ENCODE measurements at places on chromosomes 7 and 10.

DNA sequence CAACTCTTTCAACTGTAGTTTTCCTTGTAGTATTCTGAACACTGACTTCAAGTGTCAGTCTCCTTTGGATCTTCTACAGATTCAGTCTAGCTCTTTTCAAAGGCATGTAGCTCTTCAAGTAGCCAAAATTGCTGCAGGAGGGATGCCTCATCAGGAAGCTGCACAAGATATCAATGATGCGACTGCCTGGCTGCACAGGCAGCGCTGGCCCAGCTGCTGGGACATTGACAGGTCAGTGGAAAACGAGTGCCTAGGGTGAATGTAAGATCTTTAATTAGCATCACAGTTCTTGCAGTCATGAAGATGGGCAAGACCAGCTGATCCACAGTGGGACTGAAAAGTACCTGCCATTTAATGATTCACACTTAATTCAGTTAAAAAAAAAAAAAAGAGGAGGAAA lies 167.6 kb downstream of the ANK3 start:
- no peak overlapping the region for H3K27ac ChIP-seq
- no peaks in the 10 kb centered on the region for H3K36me3 ChIP-seq
- H3K27me3 ChIP-seq = no peaks in the 10 kb centered on the region
- no peak overlapping the region for H3K4me3 ChIP-seq

- H3K27me3 ChIP-seq = no peaks in the 10 kb centered on the region
- no peaks in the 10 kb centered on the region for H3K4me1 ChIP-seq
- no peaks in the 10 kb centered on the region for H3K36me3 ChIP-seq
- H3K27ac ChIP-seq = no peak overlapping the region
These were observed 245.0 kb upstream of the SORCS1 start for GRCh38 chr10:107409522-107409921.

GRCh38 chr7:1251796-1252539 lies 19.3 kb downstream of the UNCX start:
- H3K4me3 ChIP-seq = no peak overlapping the region
- DNase-seq = no peak
- H3K27me3 ChIP-seq = peaks cover 39% of the 10 kb centered on the region

- no peaks in the 10 kb centered on the region for H3K36me3 ChIP-seq
- no peaks in the 10 kb centered on the region for H3K27me3 ChIP-seq
- H3K4me1 ChIP-seq = no peaks in the 10 kb centered on the region
These were observed 178.2 kb upstream of the NRG3 start for GRCh38 chr10:81696609-81697388.

DNA sequence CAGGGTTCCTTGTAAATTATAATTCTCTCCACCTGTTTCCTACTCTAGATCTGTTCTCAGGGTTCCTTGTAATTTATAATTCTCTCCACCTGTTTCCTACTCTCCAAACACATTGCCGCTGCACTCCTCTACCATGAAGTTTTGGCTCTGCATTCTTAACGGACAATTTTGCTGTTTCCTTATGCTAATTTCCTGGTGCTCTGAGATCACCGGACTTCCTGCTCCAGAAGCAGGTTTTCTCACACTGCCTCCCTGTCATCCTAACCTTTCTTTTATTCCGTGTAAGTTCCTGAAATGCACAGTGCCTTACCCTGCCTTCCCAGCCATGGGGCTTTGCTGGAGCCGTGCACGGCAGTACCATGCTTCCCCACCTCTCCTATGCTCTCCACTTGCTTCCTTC lies 256.8 kb downstream of the PLXNA4 start:
- peaks cover 21% of the 10 kb centered on the region for H3K4me1 ChIP-seq
- no peak for DNase-seq
- H3K4me3 ChIP-seq = no peak overlapping the region

DNA sequence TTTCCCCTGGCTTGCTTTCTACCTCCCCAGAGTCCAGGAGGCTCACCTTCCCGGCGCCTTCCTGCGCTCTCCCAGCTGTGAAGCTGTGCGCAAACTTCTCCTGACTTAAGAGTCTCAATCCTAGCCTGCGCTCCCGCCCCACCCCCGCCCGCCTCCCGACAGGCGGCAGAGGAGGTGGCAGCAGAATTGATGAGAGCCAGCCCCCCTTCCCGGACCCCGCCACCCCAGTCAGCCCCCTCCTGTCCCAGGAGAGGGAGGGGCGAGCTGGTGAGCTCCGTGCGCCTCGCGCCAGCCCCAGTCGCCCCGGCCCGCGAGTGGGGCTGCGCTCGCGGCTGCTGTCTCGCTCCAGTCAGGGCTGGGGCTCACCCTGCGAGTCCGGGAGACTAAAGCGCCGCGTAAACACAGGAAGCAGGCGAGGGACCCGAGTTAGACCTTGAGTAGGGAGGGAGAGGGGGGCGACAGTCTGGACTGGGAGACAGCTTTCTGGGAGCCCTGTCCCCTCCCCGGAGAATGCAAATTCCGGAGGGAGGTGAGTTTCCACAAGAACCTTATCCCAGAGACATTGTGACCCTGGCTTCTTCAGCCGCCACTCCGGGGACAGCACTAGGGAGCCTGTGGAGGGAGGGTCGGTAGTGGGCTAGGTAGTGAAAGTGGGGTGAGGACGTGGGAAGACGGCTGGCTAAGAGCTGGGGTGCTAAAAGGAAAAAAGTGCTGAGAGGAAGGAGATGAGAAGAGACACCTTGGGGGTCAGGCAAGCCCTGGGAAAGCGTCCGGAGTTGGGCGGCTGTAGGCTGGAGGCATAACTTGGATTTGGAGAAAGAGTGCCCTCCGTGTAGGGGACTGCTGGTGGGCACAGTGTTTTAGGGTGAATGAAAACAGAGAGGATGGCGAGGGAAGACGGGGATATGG lies at the start of gene CALCR:
TSS of gene CALCR (minus strand) at position 79 of the 909 bp plus-strand sequence. CDS start 87,743 bp downstream, outside the sequence.
- no peaks in the 10 kb centered on the region for H3K36me3 ChIP-seq
- no peaks in the 10 kb centered on the region for H3K4me1 ChIP-seq
- H3K27me3 ChIP-seq = peaks cover 34% of the 10 kb centered on the region
- no peak within 1 kb of the TSS for H3K27ac ChIP-seq

DNA sequence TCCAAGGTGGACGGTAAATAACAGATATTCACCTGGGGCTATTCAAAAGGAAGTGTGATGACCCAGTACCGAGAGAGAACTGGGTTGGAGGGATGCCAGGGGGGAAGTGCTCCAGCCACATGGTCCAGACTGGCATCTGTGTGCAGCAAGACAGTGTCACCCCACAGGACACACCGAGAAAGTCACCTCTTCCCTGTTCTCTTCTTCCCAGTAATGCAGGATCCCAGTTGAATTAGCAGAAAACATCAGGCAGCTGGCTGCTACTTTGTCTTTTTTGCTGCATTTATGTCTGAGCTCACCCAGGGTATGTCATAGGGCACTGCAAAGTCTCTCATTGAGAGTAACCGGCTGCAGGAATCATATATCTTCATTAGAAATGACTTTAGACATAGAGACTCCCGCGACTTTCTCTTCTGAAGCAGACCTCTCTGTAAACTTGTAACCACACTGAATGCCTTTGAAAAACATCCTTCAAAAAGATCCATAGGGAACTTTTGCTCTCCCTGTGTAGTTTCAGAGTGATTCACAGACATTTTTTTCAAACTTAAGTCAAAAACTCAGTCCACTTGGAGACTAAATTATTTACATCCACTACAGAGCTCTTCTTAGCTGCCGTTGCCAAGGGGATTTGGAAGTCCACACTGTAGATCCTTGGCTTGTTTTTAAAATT lies 609.0 kb upstream of the DPP6 start:
- H3K27ac ChIP-seq = no peak overlapping the region
- no peak for DNase-seq
- H3K36me3 ChIP-seq = no peaks in the 10 kb centered on the region
- no peak overlapping the region for H3K4me3 ChIP-seq
- H3K4me1 ChIP-seq = no peaks in the 10 kb centered on the region

GRCh38 chr10:103451091-103451813 lies 918 bp downstream of the CALHM2 start:
- peaks cover 65% of the 10 kb centered on the region for H3K4me1 ChIP-seq
- peaks cover 46% of the 10 kb centered on the region for H3K36me3 ChIP-seq
- H3K4me3 ChIP-seq = peak overlapping the region; percentile 83

DNA sequence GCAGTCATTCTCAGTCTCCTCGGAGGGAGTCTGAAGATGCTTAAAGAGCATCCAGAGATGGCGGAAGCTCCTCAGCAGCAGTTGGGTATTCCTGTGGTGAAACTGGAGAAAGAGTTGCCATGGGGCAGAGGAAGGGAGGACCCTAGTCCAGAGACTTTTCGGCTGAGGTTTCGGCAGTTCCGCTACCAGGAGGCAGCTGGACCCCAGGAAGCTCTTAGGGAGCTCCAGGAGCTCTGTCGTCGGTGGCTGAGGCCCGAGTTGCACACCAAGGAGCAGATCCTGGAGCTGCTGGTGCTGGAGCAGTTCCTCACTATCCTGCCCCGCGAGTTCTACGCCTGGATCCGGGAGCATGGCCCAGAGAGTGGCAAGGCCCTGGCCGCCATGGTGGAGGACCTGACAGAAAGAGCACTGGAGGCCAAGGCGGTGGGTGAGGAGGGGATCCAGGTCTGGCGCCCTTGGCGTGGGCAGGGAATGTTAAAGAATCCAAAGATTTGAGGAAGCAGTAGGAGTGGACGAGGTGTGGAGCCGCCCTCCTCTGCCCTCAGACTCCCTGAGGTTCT lies 2.9 kb downstream of the ZSCAN25 start:
- H3K4me3 ChIP-seq = no peak overlapping the region
- peaks cover 66% of the 10 kb centered on the region for H3K36me3 ChIP-seq
- peaks cover 82% of the 10 kb centered on the region for H3K4me1 ChIP-seq
- H3K27ac ChIP-seq = peak overlapping the region; percentile 27

- no peaks in the 10 kb centered on the region for H3K36me3 ChIP-seq
- DNase-seq = no peak
- H3K27ac ChIP-seq = no peak overlapping the region
- H3K4me3 ChIP-seq = no peak overlapping the region
- peaks cover 3% of the 10 kb centered on the region for H3K4me1 ChIP-seq
These were observed 92.8 kb downstream of the PAXIP1 start for GRCh38 chr7:154910125-154910524.

DNA sequence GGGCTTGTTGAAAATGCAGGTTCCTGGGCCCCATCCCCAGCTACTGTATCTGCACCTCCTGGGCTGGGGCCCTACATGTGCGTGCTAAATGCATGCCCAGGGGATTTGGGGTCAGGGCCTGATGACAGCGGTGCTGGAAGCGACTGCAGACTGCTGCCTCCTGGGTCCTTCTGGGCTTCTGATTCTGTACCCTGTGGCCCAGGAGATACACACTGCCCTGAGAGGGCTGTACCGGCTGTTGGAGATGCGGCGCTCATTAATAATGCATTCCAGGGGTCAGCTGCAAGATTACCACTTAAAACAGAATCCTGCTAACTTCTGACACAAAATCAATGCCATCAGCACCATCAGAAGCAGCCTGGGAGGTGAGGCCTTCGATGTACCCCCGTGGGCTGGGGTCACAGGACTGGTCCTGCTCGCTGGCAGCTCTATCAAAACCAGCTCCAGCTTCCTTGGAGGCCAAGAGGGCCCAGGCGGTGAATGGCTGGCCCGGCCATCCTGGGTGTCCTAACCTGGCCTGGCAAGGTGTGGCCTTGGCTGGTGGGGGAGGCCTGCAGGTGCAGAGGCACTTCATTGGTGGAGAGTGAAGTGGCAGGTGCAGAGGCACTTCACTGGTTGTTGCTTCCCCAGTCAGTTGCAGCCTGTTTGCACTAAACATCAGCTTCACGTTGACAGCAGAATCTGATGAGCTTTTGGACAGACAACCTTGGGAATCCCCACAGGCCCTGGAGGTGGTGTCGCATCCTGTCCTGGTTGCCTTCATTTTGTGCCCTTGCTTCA lies 79.2 kb downstream of the GLRX3 start:
- no peaks in the 10 kb centered on the region for H3K27me3 ChIP-seq
- DNase-seq = no peak
- no peak overlapping the region for H3K27ac ChIP-seq
- H3K4me1 ChIP-seq = no peaks in the 10 kb centered on the region

- no peaks in the 10 kb centered on the region for H3K36me3 ChIP-seq
- H3K27me3 ChIP-seq = no peaks in the 10 kb centered on the region
- DNase-seq = no peak
- peaks cover 4% of the 10 kb centered on the region for H3K4me1 ChIP-seq
- H3K4me3 ChIP-seq = no peak overlapping the region
These were observed 210.3 kb downstream of the CAMK1D start for GRCh38 chr10:12559578-12560178.

- H3K27me3 ChIP-seq = no peaks in the 10 kb centered on the region
- H3K36me3 ChIP-seq = peaks cover 11% of the 10 kb centered on the region
- peak overlapping the region; percentile 90 for H3K27ac ChIP-seq
- peaks cover 32% of the 10 kb centered on the region for H3K4me1 ChIP-seq
These were observed 1.1 kb upstream of the LARP4B start for GRCh38 chr10:932589-932988.

DNA sequence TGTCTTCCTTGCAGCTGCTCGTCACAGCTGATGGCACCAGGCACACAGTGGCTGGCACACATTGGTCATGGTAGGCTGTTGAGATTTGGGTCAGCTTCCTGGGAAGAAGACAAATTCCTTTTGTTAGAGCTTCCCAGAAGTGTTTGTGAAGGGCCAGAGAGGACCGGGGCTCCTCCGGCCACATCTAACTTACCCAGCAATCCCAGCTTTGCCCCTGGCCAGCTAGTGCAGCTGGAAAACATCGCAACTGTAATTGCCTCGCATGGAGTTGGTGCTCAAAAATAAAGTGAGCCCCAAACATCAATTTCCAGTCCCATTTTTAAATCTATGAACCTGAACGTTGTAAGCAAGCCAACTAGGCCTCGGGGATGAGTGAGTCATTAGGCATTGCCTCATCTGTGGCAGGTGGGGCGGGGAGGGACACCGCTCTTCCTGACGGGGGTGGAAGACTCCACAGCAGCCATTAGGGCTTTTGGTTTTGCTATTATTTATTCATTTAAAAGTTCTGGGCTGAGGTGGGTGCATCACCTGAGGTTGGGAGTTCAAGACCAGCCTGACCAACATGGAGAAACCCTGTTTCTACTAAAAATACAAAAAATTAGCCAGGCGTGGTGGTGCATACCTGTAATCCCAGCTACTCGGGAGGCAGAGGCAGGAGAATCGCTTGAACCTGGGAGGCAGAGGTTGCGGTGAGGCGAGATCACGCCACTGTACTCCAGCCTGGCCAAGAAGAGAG lies 12.4 kb downstream of the CPA5 start:
- no peak for DNase-seq
- no peaks in the 10 kb centered on the region for H3K27me3 ChIP-seq
- no peaks in the 10 kb centered on the region for H3K4me1 ChIP-seq
- no peak overlapping the region for H3K27ac ChIP-seq

DNA sequence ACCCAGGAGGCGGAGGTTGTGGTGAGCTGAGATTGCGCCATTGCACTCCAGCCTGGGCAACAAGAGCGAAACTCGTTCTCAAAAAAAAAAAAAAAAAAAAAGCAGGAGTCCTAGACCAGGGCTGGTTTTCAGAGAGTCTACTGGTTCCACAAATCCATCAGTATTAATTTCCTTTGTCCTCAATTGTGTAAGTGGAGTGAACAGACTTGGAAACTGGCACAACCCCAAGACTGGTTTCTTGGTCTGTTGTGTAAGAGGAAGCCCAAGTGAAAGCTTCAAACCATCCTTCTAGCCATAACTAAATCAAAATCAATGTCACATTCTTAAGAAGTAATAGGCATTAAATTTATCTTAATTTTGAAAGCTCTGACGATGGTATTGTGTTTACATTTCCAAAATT lies 213.6 kb downstream of the DGKI start:
- no peak overlapping the region for H3K4me3 ChIP-seq
- H3K36me3 ChIP-seq = no peaks in the 10 kb centered on the region
- DNase-seq = no peak
- H3K4me1 ChIP-seq = no peaks in the 10 kb centered on the region

GRCh38 chr7:9091282-9091681 lies 657.9 kb downstream of the NXPH1 start:
- H3K4me1 ChIP-seq = no peaks in the 10 kb centered on the region
- H3K27ac ChIP-seq = no peak overlapping the region
- no peaks in the 10 kb centered on the region for H3K27me3 ChIP-seq
- DNase-seq = no peak

- no peak overlapping the region for H3K4me3 ChIP-seq
- no peaks in the 10 kb centered on the region for H3K4me1 ChIP-seq
- no peaks in the 10 kb centered on the region for H3K36me3 ChIP-seq
- DNase-seq = no peak
- H3K27me3 ChIP-seq = no peaks in the 10 kb centered on the region
These were observed 189.7 kb downstream of the GRM3 start for GRCh38 chr7:86833360-86833759.

Measured in activated CD4-positive, alpha-beta T cell treated with anti-CD3 and anti-CD28 coated beads, Interleukin-2, amount 10 ng/mL, durations not matched to agents 7 days and 5 days (primary cell).